Gastroesophageal sphincter (tissue), 4 donors: ENCODE measurements at places on chromosomes 11 and 22.

GRCh38 chr11:84106541-84106940 lies 820.4 kb upstream of the CCDC90B start:
- no peak for ATAC-seq

- no peak for ATAC-seq
These were observed 70.9 kb upstream of the UBASH3B start for GRCh38 chr11:122584670-122585069.

- peak; percentile 44 for ATAC-seq
These were observed 879 bp downstream of the TMEM121B start for GRCh38 chr22:17120281-17120680.

DNA sequence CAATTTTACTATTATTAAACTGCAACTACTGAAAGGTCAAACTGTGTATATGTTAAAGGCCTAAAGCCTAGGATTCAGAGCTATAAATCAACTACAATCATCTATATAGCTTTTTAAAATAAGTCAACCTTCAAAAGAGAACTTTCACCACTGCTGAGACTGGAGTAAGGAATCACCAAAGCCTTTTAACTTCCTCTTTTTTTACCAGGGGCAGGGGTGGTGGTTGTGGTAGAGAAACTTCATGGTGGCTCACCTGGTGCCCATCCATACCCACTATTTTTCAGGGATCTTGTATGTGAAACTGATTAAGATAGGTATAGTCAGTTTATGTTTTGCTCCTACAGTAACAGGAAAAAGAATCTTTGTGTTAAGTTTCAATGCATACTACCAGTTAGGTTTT lies 31.5 kb downstream of the TSG101 start:
- no peak for ATAC-seq

- no peak for ATAC-seq
These were observed 18.7 kb downstream of the SYNGR1 start for GRCh38 chr22:39368461-39368911.

- no peak for ATAC-seq
These were observed 28.6 kb downstream of the FAM76B start for GRCh38 chr11:95760941-95761340.

- no peak for ATAC-seq
These were observed 168.2 kb downstream of the COMMD9 start for GRCh38 chr11:36121054-36121453.
